ENCODE measurements at places on chromosomes 2 and 18. TPM values are rescaled to one million over a fixed set of nuclear protein-coding genes. Genes with fewer than 3 reads are reported as not detected.

DNA sequence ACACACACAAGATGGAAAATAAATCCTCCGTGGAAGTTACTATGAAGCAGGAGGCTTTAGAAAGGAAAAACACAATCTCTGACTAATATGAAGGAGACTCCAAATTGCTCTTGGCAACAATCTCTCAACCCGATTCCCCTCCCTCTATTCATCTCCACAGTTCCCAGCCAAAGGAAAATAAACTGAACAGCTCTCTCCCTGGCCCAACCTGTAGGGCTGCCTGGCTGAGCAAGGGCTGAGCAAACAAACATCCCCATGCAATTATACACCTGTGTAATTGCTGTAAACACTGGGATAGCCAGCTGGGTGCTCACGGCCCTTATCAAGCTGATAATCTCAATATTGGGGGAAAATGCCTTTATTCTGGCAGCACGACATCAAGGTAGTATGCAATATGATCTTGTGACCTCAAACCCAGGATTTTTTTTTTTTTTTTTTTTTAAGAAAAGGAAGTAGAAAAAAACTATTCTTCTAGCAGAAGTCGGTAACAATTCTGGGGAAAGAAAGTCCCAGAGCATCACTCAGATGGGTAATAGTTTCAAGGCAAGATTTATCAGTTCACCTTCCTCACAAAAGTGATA, 203.3 kb upstream of the SMAD2 start:
- no peak for DNase-seq

DNA sequence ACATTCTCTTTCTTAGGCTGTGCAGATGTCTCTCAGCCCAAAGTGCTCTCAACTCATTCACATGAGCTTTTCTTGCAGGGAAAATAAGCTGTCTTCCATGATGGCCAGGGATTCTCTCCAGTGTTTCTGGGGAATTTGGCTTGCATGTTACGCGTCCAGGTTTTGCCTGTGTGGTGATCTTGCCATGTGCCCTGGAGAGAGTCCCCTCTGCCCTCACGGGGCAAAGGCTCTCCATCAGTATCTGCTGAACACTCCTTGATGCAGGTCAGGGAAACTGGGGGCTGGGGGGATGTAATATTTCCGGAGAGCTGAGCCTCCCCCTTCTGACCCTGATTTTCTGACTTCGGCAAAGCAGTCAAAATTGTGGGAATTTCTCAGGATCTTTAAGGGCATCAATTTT, 87.6 kb downstream of the ACKR3 start:
- no peak for DNase-seq

- peak; percentile 91 for DNase-seq
These were observed 34.5 kb upstream of the CCNYL1 start for GRCh38 chr2:207676827-207677354.

GRCh38 chr2:120672526-120673204, 63.0 kb upstream of the GLI2 start:
- no peak for DNase-seq

OSBPL6 gene
- total RNA-seq: 3.2 TPM

- no peak for DNase-seq
These were observed 56.9 kb downstream of the LIMS1 start for GRCh38 chr2:108591163-108591562.

PREB gene
- 36.1 TPM for total RNA-seq

ITPRIPL1 gene
- 1.4 TPM for total RNA-seq

CD28 gene
- not detected for total RNA-seq

MBD5 gene
- 14.2 TPM for total RNA-seq

GRCh38 chr2:127504552-127505430, 21.5 kb downstream of the IWS1 start:
- peak; percentile 59 for DNase-seq

DNA sequence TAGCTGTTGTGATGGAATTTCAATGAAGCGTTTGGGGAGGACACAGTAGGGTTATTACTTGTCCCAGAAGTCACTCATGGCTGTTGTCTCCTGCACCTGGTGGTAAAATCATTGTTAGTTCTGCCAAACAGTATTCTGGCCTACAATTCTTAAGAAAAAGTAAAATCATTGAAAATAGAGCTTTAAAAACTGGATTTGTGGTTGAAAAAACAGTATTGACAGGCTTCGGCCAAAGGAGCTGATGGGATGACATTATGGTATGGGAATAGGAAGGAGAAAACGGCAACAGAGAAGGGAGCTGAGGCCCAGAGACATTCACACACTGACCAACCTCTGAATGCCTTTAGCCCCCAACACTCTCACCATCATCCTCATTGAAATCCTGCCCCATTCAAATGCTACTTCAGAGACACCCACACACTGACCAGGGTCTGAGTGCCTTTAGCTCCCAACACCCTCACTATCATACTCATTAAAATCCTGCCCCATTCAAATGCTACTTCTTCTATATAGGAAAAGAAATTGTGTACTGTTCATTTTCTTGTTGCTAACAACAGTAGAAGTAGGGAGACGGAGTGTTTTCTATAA, 114.1 kb upstream of the OSR1 start:
- DNase-seq: no peak

ANKRD62 gene
- total RNA-seq: not detected

DNA sequence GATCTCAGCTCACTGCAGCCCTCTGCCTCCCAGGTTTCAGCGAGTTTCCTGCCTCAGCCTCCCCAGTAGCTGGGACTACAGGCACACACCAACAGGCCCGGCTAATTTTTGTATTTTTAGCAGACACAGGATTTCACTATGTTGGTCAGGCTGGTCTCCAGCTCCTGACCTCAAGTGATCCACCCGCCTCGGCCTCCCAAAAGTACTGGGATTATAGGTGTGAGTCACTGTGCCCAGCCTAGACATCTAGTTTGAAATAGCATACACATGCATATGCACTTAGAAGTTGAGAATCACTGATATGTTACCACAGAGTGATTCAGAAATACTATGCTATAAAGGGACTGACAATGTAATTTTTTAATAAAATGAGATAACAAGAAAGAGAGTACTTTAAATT, 69.8 kb upstream of the CDKL4 start:
- DNase-seq: peak; percentile 75

DNA sequence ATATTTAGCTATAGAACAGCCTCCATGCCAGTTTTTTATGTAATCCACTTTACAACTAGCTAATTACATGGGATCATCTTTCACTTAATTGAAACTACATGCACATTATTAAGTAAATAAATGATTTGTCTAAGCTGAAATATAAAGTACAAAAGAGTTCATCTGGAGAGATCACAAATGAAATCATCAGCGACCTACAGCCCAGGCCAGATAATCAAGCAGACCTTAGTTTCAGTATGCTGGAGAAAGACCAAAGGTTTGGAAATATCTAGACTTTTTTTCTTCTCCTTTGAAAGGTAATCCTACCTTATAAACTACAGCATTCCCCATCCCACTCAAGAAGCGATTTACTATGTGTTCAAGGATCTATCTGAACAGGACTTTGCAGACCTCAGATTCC, 26.5 kb downstream of the FIGN start:
- no peak for DNase-seq

- peak; percentile 70 for DNase-seq
These were observed 35.7 kb downstream of the THUMPD2 start for GRCh38 chr2:39743269-39743776.

DNA sequence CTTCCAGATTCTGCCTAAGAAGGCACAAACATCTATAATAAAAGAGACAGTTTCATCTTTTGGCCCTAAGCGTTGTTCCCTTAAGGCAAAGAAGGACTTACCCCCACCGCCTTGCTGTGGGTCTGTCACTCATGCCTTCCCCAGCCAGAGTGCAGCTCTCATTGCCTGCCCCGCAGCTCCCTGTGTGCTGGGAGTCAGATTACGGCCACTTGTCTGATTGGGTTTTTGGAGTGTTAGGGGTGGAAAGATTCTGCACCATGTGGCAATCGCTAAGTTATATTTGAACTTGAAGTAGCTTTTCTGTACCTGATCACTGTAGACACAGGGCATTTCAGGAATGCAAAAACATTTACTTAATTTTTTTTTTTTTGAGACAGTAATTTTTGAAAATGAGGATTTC, at the start of gene AQP4:
Gene AQP4 (minus strand): TSS at position 151 of the 400 bp plus-strand sequence. CDS start 18 bp downstream, at position 133.
- DNase-seq: no peak

- DNase-seq: no peak
These were observed 557.9 kb downstream of the DCC start for GRCh38 chr18:52897611-52898484.

DNA sequence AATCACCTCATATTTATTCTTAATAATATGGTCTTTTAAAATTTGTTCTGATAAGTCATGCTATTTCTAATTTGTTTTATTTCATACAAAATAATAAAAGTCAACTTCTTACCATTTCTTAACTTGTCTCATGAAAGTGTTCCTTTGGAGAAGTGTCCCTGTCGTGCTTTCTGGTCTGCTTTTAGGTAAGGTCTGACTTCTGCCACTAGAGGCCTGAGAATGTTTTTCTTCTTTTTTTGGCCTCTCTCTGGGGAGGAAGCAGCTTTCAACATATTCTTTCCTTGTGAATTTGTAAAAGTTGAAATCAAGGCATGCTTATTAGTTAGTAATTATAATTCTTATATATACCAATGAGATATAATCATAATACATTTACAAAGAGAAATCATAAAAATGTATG, 39.4 kb downstream of the MAP2 start:
- DNase-seq: no peak

Data from IMR-90 (cell line).